ENCODE measurements at places on chromosomes 3 and 15. TPM values are rescaled to one million over a fixed set of nuclear protein-coding genes. Genes with fewer than 3 reads are reported as not detected.

GRCh38 chr15:45185903-45186770 lies 1.6 kb downstream of the SHF start:
- no peak for DNase-seq

- no peak for DNase-seq
These were observed 380 bp downstream of the MYLK start for GRCh38 chr3:123883701-123884202.

DNA sequence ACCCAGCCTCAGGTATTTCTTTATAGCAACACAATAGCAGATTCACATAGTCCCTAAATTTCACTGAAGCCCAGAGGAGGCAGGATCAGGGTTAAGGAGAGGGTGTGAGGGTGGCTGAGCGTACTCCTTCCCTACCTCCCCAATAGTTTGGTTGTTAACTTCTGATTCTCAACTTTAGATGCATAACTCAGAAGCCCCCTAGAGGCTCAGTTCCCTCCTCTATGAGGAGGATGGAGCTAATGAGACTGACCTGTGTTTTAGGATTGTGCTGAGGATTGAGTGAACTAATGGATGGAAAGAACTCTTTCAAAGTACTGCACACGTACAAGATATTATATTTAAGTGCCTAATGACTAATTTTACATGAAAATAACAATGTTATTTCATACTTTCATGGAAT lies 249.3 kb upstream of the SOX14 start:
- DNase-seq, result no peak

- DNase-seq, result no peak
These were observed 1.6 kb upstream of the ABHD6 start for GRCh38 chr3:58235970-58236369.

- no peak for DNase-seq
These were observed 393 bp downstream of the ERICH6 start for GRCh38 chr3:150703299-150703755.

- DNase-seq, result no peak
These were observed 150.7 kb upstream of the MEF2A start for GRCh38 chr15:99414755-99415731.

DNA sequence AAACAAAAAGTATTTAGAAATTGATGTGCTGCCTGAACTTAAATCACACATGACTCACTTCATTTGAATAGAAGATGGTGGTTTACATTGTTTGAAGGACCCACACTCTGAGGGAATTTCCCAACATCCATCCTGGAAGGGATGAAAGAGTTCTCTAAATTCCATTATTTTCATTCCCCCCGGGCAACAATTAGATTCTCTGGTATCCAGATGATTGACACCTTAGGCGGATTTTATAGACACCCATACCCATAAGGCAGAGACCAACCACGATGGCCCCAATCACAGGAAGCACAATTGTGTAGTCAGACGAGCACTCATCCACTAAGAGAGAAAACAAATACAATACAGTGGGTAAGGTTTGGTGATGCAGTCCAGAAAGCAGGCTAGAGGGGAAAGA lies 24.6 kb upstream of the MCCC1 start:
- DNase-seq, result no peak

DNA sequence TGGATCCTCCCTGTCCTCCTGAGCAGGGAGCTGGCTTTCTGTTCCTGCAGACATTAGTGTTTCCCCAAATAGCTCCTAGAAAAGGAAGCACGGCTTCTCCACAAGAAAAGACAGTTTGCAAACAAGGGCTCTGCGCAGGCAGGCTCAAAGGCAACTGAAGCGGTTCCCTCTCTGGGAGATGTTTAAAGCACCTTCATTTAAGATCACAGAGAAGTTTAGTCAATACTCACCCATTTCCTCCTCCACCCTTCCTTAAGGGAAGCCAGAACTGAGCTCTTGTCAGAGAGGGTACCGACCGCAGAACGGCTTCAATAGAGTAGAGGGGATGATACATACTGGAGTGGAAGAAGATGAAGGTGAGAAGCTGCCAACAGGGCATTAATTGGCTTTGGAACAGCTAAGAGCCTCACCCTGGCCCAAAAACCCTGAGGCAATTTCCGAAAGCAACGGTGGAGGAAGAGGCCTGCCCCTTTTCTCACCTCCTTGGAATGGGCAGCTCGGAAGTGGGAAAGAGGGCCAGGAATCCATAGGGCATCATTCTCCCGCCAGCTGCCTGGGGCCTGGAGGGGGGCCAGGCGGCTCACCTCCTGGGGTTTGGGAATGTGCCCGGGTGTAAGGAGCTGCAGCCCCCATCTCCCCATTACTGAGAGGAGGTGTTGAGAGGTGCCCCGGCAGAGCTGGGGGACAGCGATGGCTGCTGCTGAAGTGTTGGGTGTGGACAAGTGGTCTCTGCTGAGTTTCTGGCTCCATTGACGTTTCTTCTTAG lies 4.8 kb upstream of the EPHB3 start:
- DNase-seq, result no peak

Gene PLCD1
- polyA plus RNA-seq, result 7.6 TPM

DNA sequence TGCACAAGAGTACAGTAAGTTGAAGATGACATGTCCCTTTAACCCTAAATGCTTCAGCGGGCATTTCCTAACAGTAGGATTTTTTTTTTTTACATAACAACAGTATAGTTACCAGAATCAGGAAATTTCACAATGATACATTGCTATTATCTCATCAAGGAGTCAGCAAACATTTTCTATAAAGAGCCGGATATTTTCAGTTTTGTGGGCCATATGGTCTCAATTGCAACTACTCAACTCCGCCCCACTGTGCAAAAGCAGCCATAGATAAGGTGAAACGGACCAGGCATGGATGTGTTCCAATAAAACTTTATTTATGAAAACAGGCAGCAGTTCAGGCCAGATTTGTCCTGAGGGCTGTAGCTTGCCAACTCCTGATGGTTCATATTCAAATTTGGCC lies 130.6 kb downstream of the SMAD6 start:
- peak; percentile 60 for DNase-seq

DNA sequence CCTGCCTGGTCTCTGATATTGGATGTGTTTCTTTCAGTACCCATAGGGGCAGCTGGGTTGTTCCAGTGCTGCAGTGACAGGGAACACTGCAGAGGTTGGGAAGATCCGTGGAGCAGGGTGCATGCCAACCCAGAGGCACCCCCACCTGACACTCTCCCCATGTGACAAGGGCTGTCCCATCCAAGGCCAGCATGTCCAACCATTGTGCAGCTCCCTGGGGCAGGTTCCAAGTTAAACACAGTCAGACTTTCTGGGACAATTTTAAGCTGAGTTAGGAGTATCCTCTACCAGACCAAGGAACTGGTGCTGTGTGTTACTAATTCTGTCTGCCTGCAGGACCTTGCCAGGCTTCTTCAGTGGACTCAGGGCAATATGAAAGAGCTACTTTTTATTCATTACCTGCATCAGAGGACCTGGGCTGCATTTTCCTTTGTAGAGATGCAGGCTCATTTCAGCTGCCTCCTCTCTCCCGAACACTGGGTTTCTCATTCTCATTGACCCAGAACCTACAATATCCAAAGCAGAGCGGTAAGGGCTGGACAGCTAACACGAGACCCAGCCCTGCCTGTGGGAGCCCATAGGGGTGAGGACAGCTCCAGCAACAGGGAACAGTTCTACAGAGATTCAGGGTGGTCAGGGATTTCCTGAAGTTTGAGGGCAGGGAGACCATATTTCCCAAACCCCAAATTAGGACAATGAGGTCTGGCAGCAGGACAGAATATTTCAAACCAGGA lies 72.7 kb downstream of the SPSB4 start:
- DNase-seq, result no peak
